Glomerular endothelial cell (primary cell): ENCODE measurements at places on chromosomes 7 and 10. TPM values are rescaled to one million over a fixed set of nuclear protein-coding genes. Genes with fewer than 3 reads are reported as not detected.

DNA sequence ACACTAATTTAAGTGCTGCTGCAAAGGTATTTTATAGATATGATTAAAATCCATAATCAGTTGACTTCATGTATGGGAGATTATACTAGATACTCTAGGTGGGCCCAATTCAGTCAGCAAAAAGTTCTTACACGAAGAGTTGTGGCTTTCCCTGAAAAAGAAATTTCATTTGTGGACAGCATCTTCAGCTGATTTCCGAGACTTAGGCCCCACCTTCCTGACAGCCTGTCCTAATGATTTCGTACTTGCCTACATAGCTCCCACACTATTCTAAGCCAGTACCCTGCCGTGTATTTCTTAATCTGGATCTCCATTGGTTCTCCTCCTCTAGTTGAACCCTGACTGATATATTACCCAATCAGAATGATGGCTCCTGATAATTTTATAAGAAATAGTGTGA lies 297.9 kb downstream of the EXOC4 start:
- no peak for DNase-seq

GRCh38 chr10:110822712-110823311 lies 48.9 kb upstream of the PDCD4 start:
- DNase-seq = no peak

- DNase-seq = no peak
Observed at GRCh38 chr10:110651044-110651958, 7.2 kb downstream of the RBM20 start.

DNA sequence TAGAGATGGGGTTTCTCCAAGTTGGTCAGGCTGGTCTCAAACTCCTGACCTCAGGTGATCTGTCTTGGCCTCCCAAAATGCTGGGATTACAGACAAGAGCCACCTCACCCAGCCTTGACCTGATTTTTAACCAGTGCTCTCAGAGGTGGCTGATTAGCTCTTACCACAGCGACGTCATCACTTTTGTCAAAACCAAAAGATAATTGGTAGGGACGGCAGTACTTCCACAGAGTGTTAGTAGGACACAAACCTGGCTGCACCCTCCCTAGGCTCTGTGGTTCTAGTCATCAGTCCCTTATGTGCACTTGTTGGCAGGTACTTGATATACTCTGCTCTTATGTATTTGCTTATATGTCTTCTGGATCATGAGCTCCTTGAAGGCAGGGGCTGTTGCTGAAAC lies 74.0 kb downstream of the GPR141 start:
- DNase-seq = no peak

DNA sequence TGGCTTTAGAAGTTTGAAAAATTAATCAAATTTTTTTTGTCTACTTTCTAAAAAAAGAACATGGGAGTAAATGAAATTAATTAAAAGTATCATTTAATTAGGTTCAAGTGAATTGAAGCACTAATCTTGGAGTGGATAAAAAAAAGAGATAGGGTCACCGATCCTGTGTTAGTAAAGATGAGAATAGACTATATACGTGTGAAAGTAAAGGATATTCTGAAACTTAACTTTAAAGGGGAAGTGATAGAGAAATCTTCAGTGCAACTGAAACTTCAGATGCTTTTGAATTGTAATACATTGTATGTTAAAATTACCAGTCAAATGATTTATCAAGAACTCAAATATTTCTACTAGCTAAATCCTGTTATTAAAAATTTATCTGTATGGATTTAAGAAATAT lies 4.8 kb downstream of the NHLRC2 start:
- no peak for DNase-seq

DNA sequence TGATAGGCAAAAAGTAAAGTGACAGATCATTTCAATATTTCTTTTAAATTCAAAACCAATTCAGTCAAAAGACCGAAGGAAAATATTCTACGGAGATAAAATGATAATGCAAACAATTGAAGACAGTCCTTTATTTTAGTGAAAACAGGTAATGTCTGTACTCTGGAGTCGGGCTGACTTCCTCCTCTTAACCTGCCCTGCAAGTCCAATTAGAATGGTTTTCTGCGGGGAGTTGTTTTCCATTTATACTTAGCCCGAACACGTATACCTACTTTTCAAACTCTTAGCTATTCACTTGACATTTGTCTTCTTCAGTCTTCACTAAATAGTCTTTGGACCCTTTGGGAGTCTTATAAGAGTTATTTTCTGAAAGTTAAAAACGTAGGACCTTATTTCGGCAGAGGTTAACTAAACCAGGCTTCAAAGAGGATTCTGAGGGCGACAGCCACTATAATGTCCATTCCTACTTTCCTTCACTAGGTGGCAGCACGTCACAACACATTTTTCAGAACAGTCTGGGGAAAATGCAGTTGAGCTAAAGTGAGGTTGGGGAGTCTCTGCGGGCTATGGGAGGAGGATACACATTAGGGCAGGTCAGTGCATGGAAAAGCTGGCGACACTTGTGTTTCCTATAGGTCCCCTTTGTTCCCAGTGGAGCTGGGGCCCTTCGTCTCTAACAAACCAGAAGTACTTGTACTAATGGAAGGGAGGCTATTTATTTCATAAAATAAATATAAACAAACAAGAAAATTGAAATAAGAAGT lies 472.0 kb downstream of the KCNMA1 start:
- peak; percentile 37 for DNase-seq

GRCh38 chr10:11910102-11910501 lies 86.9 kb downstream of the PROSER2 start:
- DNase-seq = no peak

DNA sequence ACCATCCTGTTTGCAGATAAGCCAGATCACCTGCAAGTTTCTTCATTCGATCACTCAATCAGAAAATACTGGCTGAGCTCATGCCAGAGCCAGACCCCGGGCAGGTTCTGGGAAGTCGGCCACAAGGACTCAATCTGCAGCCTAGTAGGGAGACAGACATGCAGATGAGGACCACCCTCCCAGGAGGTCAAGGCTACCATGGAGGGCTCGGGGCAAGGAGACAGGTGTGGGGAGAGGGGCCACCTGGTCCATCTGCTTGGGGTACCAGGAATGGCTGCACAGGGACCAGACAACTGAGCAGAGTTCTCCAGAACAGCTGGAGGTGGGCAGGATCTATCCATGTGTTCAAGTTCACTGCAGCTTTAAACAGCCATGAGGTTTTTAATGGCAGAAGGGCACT lies 16.8 kb upstream of the CPXM2 start:
- no peak for DNase-seq

GRCh38 chr10:126586128-126586527 lies 84.4 kb downstream of the C10orf90 start:
- DNase-seq = no peak

GRCh38 chr7:120587243-120587642 lies 270.7 kb downstream of the TSPAN12 start:
- DNase-seq = no peak

- no peak for DNase-seq
Observed at GRCh38 chr10:60950300-60950699, 6.3 kb upstream of the RHOBTB1 start.

DNA sequence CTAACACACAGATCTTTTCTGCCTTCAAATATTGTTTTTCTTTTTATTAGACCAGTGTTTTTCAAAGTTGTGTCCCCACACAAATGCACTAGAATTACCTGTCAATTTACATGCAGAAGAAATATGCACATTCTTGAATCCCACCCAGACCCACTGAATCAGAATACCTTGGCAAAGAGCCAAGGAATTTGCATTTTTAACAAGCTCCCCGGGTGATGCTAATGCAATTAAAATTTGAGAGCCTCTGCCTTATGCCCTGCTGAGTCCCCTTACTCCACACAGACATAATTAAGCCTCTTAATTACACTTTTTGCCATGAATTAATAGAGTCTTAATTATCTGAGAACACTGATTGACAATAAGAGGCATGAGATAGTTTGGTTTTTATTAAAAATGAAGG lies 201.2 kb upstream of the GRB10 start:
- no peak for DNase-seq

The NUDT13 gene
- total RNA-seq = 0.97 and 0.99 TPM in 2 replicates

The FAM237B gene
- total RNA-seq = not detected in 2 replicates

The RNF148 gene
- total RNA-seq = 1.2 TPM in 1 of 2 replicates, not detected in the other
